ENCODE measurements at places on chromosomes 7 and 10.

DNA sequence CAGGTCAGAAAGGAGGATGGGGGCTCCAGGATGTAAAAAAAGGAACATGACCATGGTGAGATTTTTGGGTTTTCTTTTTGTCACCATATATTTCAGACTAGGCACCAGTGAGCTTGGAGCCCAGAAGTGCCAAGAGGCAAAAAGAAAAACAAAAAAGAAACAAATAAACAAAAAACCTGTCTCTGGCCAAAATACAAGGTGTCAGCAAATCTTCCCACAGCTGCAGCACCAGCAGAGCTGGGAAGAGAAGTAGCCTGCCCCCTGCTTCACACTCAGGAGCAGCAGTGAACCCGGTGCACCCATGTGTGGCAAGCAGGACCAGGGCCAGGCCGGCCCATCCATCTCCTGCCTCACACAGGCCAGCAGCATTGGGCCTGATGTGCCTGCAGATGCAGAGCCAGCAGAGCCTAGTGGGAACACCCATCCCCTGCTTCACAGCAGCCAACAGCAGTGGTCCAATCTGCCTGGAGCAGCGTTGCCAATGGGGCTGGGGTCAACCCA, 34.7 kb upstream of the C10orf71 start:
- no peak for DNase-seq

DNA sequence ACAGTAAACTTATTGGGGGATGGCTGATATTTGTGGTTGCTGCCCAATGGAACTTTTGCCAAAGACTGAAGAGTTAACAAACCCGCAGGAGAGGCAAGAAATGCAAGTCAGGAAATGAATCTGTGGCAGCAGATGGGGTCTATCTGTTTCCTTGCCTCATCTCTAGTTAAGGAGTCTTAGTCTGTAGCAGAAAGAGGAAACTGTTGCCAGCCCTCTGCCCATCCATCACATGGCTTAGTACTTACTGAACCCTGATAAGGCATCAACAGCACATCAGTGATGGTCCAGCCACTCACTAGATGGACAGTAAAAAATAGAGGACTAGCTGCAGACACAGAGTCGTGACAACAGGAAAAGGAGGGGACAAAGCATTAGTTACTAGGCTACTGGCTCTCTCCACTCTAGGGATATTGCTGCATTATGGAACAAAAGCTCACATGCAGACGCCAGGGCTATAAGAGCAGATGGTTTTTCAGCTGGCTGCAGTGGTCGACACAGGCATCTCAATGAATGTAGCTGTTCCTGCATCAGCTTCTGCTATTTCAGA, 614.7 kb downstream of the PARD3 start:
- no peak for DNase-seq

GRCh38 chr10:12376211-12376610, 26.9 kb downstream of the CAMK1D start:
- DNase-seq = no peak

GRCh38 chr7:15749631-15750030, 63.1 kb upstream of the MEOX2 start:
- DNase-seq = no peak

DNA sequence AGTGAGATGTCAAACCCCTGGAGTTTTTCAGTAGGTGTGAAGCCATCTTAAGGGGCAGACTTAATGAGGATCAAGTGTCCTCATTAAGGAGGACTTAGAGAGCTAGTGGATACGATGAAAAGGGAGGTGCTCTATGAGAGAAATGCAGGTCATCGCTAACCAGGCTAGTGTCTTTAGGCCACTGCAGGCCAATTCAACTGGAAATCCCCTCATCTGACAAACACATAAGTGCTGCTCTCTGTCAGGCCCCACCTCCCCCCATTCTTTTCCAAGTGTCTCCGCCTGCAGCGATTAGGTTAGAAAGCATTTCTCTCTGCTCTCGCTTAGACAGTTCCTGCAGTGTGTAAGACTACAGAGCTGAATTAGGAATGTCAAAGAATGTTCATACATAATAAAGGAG, 33.7 kb downstream of the RBM28 start:
- no peak for DNase-seq

DNA sequence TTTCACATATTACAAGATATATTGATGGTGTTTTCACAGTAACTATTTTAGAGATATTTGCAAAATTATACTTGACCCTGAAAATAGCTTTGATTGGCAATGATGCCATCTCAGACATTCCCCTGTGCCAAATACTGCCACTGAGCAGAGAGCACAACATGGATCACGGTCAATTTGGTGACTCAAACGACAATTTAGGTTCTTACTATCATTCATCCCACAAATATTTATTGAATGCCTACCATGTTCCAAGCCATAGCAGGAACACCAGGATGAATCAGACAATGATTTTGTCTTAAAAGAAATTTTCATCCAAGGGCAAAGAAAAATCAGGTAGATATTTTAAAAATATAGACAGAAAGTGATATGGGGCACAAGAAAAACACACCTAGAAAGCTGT, 153.2 kb upstream of the ADO start:
- no peak for DNase-seq

All from D721Med (cell line).